ENCODE measurements at places on chromosomes 16 and 17. TPM values are rescaled to one million over a fixed set of nuclear protein-coding genes. Genes with fewer than 3 reads are reported as not detected.
A peak's percentile ranks its signal among the peaks of the same experiment; 100 is the strongest.

- DNase-seq = no peak
These were observed 14.4 kb upstream of the PLD6 start for GRCh38 chr17:17220529-17220928.

GRCh38 chr17:39015546-39015935 lies 48.3 kb upstream of the FBXO47 start:
- DNase-seq = peak; percentile 65

GRCh38 chr17:9899280-9900043 lies 5.6 kb downstream of the RCVRN start:
- DNase-seq = peak; percentile 87

- DNase-seq = no peak
These were observed 8.2 kb downstream of the MILR1 start for GRCh38 chr17:64457156-64457555.

GRCh38 chr17:36730857-36731490 lies 129.6 kb downstream of the MRM1 start:
- DNase-seq = peak; percentile 34

DNA sequence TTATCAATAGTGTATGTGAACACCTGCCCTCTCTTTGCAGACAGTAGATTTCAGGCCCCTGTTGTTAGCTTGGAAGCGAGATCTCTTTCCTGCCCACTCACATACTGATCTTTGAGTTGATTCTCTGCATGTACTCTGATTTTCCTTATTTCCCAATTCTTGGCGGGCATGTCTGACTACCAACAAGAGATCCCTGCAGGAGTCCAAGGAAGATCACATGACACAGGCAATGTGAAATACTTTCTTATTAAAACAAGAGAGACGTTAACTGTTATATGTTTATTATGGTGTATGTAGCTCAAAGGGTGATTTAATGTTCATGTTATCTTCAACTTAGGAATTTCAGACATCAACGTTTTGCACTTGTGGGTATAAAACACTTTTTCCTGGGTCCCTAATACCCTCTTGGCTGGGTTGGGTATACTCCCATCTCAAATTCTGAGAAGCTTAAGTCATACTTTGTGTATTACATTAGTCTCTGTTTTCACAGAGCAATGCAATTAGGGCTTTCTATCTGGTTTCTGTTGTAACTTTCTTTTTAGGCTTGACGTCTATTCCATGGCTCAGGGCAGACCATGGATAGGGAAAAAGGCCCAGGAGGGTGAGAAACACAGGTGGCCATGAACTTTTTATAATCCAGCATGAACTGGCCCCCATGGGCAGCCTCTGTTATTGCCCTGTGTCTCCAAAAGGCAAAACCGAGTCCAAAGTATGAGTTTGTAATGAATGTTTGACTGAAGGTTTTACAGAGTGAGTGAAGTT lies 32.2 kb downstream of the HSD17B2 start:
- DNase-seq = no peak

DNA sequence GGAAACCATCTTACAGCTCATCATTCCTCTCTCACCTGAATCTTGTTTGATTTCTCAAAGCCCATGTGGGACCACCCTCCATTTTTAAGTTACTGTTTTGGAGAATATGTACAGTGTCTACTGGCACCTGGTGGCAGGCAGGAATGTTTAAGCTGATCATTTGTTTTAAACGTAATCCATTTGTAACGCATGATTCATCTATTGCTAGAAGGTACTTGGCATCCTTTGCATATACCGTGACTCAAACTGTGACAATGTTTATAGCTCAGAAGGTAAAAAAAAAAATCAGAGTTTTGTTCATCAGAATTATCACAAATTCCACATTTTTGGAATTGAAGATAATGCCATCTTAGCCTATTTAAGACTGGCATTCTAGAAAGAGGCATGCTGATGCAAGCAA lies 1007.5 kb upstream of the EEF2KMT start:
- DNase-seq = no peak

DNA sequence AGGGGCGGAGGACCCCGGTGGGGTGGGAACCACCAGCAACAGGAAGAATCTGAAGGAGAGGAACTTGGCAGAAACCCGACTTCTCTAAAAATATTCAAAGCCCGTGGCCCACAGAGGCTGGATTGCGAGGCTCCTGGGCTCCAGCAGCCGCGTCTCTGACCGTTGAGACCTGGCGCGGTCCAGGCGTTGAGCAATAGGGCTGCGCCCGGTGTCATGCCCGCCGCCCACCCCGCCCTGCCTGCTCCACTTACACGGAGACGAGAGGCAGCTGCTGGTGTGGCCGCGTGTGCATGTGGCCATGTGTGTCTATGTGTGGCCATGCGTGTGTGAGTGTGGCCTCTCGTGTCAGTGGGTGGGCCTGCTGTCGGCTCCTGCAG lies 83.6 kb downstream of the IRF8 start:
- DNase-seq = peak; percentile 89

DNA sequence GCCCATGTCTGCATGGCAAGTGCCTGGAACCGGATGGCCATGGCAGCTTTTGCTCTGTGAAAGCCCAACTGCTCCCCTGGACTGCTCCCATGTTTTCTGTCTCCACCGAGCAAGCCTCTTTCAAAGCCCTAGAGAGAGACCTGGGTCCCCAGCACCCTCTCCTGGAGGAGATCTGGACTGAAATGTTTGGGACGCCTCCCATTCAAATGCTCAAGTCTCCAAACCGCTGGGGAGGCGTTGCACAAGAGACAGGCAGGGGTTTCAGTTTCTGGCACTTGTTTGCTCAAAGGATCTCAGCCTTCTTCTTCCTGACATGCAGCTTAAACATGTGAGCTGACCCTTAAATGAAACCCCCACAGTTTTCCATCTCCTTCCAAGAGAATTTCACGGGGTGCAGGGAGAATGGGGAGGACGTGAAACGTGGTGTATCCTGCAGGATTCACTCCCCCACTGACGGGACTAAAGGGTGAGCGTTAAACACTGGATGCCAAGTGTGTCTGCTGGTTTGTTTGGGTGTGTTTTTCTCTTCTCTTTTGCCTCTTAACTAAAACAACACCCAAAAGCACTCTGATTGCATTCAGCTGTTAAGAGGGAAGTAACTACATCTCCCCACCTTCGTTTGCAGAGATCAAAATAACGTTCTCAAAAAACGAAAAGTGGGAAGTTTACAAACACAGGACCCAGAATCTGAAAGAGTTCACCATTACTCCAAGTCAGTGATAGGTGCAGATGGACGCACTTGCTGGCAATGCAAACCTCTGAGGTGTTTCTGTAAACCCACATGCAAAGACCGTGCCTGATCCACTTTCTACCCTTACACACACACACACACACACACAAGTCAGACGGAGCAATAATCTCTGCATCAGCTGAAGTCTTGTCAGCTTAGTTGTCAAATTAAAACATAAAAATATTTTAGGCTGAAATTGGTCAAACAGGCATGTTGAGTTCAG lies 256.9 kb downstream of the C16orf95 start:
- no peak for DNase-seq

- DNase-seq = no peak
These were observed 19.2 kb downstream of the ATP6V0D1 start for GRCh38 chr16:67461600-67462278.

- no peak for DNase-seq
These were observed 10.9 kb upstream of the GINS2 start for GRCh38 chr16:85699628-85700027.

GRCh38 chr16:10922328-10923145 lies 19.7 kb downstream of the DEXI start:
- peak; percentile 88 for DNase-seq

DNA sequence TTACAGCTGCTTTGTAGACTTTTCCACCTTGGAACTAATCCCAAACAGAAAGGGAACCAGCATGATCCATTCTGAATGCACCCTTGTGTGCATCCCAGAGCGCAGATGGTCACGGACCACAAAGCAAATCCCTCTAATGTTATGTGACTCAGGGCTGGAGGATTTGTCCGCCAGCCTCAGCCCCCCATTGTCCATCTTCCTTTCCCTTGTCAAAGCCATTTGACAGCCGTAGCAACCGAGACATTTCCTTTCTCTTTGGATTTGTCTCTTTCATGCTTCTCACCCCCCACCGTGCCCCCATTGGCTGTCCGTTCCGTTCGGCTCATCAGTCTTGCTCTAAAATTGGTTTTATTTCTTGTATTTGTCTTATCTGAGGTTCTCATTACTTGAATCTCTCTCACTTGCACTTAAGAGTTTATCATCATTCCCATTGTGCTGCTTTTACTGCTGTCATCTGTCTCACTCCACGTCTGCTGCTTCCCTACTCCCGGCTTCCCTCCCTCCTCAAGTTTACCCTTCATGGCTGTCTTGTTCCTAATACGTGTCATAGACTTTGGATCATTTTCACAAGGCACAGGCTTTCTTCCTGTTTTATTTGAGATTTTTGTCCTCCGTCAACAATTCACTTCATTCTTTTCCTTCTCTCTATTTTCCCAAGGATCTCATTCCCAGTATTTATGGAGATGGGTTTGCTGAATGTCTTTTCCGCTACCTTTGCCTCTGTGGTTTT lies 163.4 kb upstream of the ERCC4 start:
- no peak for DNase-seq

DNA sequence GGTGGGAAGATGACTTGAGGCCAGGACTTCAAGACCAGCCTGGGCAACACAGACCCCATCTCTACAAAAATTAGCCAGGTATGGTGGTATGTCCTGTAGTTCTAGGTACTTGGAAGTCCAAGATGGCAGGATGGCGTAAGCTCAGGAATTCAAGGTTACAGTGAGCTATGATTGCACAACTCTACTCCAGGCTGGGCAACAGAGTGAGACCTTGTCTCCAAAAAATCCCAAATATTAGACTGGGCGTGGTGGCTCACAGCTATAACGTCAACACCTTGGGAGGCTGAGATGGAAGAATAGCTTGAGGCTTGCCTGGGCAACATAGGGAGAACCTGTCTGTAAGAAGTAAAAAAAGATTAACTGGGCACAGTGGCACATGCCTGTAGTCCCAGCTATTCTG lies 30.8 kb downstream of the SUZ12 start:
- DNase-seq = no peak

DNA sequence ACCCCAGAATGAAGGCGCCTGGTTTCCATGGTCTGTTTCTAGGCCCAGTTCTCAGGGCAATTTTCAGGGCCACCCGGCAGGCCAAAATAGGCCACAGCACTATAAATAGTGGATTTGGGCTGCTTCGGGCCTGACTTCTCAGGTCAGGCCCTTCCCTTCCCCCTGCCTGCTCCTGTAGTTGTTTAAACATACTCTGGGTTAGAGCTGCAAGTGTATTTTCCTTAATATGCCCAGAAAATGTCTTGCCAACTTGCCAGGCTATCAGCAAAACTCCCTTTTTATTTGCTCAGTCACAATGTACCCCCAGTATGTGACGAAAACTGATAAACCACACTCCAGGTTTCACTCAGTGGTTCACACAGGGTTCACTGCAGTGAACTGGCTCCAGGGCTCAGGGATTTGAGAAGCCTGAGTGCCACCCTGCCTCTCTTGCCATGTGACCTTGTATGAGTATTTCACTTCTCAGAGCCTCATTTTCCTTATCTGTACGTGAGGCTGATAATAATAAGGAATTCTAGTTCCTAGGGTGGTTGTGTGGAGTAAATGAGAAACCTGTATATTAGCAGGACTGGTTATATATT lies 76.5 kb downstream of the GPRC5B start:
- DNase-seq = no peak

DNA sequence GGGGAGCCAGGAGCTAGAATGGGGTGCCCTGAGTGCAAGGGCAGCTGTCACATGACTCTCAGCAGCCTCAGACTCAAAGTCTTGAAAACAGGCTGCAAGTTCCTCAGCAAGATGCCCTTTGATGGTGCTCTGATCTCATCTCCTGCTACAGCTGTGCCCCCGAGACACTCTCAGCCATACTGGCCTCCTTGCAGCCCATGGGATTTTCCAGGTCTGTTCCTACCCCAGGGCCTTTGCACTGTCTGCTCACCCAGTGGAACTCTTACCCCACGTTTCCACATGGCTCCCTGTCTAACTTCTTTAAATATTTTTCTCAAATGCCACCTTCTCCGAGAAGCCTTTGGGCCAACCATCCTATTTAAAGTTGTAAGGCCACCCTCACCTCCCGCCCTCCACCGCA lies 146.9 kb downstream of the C16orf95 start:
- DNase-seq = peak; percentile 30

- no peak for DNase-seq
These were observed 28.4 kb upstream of the ZFPM1 start for GRCh38 chr16:88424587-88425235.

DNA sequence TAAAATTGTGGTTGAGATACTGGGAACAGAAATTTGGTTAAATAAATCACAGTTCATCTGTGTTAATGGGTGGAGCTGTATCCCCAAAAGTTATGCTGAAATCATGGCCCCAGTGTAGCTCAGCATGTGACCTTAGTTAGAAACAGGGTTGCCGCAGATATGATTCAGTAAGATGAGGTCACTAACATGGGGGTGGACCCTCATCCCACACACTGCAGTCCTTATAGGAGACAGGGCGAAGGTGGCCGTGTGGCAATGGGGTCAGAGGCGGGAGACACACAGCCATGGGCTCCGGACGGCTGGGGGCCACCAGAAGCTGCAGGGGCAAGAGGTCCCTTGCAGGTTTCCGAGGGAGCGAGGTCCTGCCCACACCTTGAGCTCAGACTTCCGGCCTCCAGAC lies 10.7 kb downstream of the GALNS start:
- no peak for DNase-seq

DNA sequence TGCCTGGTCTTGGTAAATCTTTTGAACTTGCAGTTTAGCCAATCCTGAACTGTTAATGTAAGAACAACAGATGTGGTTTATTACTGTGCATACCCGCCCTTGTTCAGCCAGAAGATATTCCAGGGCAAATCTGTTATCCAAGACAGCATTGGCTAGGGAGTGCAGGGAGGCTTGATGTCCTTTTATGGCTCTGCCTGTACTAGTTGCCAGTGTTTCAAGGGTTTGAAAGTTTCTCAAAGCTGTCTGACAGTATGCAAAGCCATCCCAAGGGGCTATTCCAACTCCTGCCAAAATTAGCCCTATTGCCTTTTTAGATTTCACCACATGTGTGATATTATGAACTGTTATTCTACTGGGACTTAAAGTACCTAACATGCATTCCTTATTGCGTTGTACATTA lies 30.1 kb downstream of the LCMT1 start:
- DNase-seq = no peak

- DNase-seq = no peak
These were observed 9.9 kb downstream of the CDH1 start for GRCh38 chr16:68746951-68747350.

GRCh38 chr17:35129154-35129972 lies 7.9 kb downstream of the FNDC8 start:
- DNase-seq = peak; percentile 58

DNA sequence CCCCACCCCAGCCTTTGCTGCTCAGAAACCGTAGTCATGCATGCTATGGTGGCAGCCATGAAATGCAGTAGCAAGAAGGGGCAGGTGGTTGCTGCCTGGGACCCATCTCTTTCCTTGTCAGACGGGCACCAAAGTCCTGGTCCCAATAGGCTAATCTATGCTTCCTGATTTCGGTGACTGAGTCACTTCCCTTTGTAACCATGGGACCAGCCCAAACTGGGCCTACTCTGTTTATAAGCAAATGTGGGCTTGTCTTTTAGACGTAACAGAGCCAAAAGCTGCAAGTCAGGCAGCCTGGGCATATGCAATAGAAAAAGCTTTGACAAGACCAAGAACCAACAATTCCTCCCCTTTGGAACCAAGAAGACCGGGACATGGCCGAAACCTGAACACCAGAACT lies 99.1 kb upstream of the RBBP6 start:
- no peak for DNase-seq

- no peak for DNase-seq
These were observed 1747.9 kb downstream of the TP53TG3F start for GRCh38 chr16:35207059-35207999.

The TMIGD1 gene
- total RNA-seq = not detected

The KIF19 gene
- total RNA-seq = 1.4 TPM

The ABCA6 gene
- total RNA-seq = 49.4 TPM

The MARVELD3 gene
- total RNA-seq = not detected

The MMP25 gene
- total RNA-seq = 5.6 TPM

All from posterior vena cava (tissue), 2 donors.